ENCODE measurements at places on chromosomes 1 and 21.

DNA sequence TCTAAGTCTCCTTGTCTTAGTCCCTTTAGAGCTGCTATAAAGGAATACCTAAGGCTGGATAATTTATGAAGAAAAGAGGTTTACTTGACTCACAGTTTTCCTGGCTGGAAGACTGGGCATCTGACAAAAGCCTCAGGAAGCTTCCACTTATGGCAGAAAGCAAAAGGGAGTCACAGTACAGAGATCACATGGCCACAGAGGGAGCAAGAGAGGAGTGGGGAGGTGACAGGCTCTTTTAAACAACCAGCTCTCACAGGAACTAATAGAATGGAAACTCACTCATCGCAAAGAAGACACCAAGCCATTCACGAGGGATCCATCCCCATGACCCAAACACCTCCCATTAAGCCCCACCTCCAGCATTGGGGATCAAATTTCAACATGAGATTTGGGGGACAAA lies 68.8 kb downstream of the DDAH1 start:
- no peak for DNase-seq

- no peak for DNase-seq
Measured at GRCh38 chr1:44536357-44537209, 131.5 kb downstream of the RNF220 start.

GRCh38 chr1:171212607-171213351 lies 27.7 kb downstream of the FMO2 start:
- DNase-seq = no peak

DNA sequence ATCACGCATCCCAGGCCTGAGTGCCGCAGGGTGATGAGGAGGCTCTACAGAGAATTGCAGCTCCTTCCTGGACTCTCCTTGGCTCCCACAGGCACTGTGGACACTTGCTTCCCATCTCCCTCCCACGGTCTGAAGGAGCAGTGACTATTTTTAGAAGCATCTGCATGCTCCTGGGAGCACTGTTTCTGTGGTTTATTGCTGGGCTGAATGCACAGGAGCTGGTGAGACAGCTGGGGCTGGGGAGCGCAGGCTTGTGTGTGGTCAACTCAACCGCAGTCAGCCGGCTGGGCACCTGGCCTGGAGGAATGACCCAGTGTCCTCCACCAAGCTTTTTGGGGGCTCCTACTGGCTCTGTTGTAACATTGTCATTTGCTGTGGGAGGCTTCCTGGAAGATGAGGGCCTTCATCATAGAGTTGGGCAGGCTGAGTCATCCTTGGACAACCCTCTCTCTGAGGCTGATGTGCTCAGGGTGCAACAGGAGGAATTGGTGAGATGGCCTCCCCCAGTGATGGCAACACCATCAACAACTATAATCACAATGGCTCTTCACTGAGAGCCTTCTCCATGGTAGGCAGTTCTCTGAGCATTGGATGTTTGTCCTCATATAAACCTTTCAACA lies 1.7 kb downstream of the NFASC start:
- no peak for DNase-seq

DNA sequence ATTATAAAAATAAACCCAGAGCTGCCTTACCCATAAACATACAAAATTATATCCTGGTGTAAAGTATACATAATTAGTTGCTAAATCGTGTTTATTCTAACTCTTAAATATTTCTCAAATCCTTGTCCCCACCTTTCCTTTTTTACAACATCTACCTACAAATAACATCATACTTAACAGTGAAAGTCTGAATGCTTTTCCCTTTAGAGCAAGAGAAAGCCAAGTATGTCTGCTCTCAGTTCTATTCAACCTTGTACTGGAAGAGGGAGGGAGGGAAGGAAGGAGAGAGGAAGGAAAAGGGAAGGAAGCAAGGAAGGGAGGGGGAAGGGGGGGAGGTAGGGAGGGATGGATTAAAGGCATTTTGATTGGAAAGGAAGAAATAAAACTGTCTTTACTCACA lies 14.6 kb downstream of the DOCK7 start:
- DNase-seq = no peak

DNA sequence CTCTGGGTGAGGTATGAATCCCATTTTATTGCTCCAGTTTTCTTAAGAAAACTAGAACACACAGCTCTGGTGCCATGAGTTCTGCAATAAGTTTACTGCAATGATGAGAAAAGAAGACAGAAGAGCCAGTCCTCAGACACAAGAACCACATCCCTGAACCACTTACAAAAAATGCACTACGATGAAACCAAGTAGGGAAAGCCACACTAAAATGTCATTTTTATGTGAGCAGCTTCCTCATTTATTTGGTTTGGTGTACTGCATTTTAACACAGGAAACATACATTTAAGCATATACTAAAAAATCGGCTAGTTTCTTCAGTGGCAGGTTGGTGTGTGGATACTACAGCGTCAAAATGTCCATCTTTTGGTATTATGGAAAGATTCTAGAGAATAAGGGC lies 95.9 kb downstream of the PTPN14 start:
- DNase-seq = no peak

DNA sequence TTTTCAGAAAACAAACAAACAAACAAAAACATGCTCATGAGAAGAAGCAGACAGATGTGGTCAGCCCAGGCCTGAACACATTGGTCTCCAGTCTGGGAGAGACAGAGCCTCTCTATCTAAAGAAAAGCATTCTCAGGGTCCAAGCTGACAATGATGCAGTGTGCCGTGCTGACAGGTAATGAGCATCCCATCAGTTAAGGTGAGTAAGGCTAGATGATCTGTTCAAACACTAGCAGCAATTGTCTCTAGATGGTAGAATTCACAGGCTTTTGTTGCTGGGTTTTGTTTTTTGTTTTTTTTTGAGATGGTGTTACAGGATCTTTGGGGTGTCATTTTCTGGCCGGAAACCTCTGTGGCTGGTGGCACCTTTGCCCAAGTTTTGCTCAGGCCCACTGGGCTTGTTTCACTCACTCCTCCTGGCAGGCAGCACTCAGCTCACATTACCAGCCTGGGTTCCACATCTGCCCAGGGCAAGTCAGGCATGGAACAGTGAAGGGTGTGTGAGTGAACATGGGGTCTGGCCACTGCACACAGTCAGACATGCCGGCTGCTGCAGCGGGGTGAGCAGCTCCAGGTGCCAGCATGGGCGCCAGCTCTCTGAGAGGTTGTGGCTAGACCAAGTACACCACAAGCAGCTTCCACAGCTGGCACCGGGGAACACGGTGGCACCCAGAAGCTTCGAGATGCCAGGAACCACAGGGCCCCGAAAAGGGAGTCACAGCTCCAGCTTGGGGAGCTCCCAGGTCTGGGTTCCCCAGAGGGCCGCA lies 2.5 kb upstream of the C1QA start:
- no peak for DNase-seq

- no peak for DNase-seq
Measured at GRCh38 chr1:97812076-97812475, 108.8 kb downstream of the DPYD start.

- DNase-seq = no peak
Measured at GRCh38 chr1:109047339-109047738, 5.4 kb upstream of the WDR47 start.

DNA sequence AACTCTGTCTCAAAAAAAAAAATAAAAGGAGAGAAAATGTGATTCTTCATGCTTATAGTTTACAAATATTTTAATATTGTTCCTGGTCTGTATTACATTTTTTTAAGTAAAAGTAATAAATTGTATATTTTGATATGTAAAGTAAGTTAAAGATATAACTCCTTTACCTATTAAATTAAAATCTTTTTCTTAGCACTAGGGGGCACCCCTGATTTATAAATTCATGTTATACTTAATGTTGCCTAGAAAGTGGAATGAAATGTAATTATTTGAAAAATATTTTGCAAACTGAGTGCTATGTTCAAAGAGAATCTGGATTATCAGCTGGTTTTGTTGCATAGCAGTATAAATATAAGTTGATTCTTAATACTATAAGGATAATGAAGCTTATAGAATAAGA lies 49.2 kb downstream of the RALGPS2 start:
- DNase-seq = no peak

GRCh38 chr1:1665815-1666251 lies 7.0 kb upstream of the CDK11B start:
- DNase-seq = no peak

- DNase-seq = no peak
Measured at GRCh38 chr1:77282187-77282865, 507 bp downstream of the AK5 start.
